Fibroblast of lung (primary cell): ENCODE measurements at places on chromosomes 13 and 19. TPM values are rescaled to one million over a fixed set of nuclear protein-coding genes. Genes with fewer than 3 reads are reported as not detected.

The DYRK1B gene
- 8.5 and 12.2 TPM in 2 replicates for total RNA-seq

The STOML3 gene
- not detected in 2 replicates for total RNA-seq

The RFXAP gene
- 1.0 and 1.8 TPM in 2 replicates for total RNA-seq

The RAB3D gene
- total RNA-seq, result 15.4 and 20.0 TPM in 2 replicates

The ICAM5 gene
- total RNA-seq, result 1.8 and 2.5 TPM in 2 replicates

The CD209 gene
- not detected in 2 replicates for total RNA-seq
